ENCODE measurements at places on chromosomes 16 and 17.

DNA sequence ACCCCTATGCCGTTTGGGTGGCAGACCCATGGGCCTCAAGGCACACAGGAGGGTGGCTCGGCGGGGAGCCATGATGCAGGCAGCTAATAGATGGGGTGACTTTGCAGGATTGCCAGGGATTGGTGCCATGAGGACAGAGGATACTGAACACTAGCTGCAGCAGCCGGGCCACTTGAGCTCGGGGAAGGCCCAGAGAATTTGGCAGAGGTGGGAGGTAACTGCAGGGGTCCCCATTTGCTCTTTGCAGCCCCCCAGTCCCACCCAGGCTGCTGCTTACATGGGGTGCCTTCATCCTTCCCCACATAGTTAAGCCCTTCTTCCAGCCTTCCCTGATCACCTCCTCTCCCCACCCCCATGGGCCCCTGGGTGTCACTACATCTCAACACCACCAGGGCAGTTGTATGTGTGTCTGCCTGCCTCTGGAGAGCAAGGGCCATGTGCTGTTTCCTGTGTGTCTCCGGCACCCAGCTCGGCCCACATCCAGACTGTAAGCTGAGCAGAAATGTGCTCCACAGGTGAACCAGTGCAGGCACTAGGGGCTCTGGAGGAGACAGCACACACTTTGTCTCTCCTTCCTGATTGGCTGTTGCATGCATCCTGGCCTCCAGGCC is 52.0 kb downstream of the SREBF1 start:
- peak; percentile 12 for DNase-seq

DNA sequence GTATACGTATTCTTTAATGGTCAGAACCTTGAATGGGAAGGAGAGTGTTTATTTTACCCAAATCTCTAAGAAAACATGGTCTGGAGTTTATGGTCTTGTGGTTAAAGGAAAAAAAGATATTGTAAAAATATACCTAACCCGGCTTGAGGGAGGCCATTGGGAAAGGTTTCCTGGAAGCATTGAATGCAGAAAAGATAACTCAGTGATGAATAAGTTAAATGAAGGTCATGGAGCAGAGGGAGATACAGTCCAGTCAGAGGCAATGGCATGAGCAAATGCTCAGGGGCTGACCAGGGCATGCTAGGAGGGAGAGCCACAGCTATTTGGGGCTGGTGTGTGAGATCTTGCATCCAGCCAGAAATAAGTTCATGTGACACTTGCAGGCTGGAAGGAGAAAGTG is 430.4 kb upstream of the CDH5 start:
- no peak for DNase-seq

- DNase-seq, result no peak
Measured at GRCh38 chr17:77822302-77823030, 136.0 kb upstream of the TNRC6C start.

- DNase-seq, result no peak
Measured at GRCh38 chr17:76683921-76684745, 26.6 kb downstream of the MXRA7 start.

DNA sequence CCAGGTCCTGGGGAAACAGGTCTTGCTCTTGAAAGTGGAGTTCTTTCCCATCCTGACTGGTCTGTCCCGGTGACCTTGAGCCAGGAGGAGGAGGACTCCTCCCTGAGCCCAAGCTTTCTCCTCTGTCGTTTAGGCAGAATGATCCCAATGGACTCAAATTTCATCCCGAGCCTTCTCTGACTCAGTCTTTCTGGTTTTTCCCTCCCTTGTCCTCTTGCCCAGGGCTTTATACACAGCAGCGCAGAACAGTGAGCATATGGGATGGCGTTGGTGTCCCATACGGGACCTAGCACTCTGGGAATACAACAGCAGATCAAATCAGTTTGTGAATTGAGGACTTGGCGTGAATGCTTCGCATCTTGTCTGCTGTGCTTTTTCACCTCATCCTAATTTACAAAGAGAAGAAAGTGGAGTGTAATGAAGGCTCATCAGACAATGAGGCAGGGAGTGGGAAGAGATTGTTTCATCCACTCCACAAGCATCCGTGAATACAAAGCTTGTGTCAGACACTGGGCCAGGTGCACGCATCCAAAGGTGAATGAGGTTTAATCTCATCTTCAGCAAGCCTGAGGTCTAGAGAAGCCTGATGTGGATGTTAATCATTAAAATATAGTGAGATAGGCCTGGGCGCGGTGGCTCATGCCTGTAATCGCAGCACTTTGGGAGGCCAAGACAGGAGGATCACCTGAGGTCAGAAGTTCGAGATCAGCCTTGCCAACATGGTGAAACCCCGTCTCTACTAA is 1.1 kb upstream of the XYLT1 start:
- DNase-seq, result no peak

DNA sequence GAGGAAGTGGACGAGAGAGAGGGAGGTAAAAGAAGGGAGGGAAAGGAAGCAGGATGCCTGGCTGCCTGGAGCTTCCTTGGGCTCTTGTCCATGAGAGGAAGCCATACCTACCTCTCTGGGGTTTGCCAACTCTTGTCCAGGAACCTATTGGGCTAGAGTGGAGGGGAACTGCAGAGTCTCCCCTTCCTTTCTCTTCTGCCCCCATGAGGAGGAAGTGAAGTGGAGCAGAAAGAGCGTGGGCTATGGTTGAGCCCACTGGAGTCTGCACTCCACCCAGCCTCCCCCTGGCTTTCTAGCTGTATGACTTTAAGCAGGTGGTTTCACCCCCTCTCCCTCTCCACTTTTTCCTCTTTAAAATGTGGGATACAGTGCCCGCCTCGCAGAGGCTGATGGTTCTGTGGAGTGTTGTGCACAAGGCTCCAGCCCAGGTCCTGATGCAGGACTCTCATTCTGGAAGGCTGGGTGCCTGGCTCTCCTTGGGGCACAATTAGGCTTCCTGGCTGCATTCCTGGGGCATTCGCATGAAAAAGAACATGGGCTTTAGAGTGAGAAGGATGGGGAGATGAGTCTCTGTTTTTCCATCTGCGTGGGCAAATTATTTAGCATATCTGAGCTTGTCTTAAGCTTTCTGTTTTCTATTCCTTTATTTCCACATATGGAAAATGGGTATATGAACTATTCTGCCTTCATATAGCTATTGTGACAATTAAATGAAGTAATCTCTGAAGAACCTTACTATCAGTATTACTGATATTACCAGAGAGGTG is 40.7 kb downstream of the HLF start:
- no peak for DNase-seq

- DNase-seq, result no peak
Measured at GRCh38 chr16:1407753-1408152, 6.8 kb downstream of the UNKL start.

DNA sequence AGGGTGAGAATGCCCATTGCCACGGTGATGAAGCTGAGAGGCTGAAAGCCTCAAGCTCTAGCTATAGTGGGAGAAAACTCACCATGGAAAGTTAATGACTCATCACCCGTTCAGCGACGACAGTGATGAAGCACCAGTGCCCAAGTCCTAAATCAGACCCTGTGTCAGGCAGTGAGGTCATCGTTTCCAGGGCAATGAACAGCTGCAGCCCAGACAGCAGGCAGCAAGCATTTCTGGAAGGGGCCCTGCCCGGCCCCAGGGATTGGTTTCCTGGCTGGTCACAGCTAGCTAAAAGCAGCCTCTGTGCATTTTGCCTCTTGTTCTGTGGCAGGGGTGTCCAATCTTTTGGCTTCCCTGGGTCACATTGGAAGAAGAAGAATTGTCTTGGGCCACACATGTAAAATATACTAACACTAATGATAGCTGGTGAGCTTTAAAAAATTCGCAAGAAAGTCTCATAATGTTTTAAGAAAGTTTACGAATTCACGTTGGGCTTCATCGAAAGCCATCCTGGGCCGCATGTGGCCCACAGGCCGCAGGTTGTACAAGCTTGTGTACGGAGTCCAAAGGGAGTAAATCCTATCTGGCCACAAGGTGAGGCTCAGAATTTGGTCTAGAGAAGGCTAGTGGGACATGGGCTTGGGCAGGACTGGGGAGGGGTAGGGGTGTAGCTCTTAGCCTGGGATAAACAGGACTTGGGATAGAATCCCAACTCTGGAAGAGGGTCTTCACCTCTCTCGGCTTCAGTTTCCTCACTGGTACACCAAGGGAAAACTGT is 40.6 kb downstream of the MIS12 start:
- no peak for DNase-seq
